GM12865 (cell line): ENCODE measurements at places on chromosomes 2 and 18.

- no peak for DNase-seq
These were observed 305.9 kb downstream of the HRH4 start for GRCh38 chr18:24766376-24766775.

DNA sequence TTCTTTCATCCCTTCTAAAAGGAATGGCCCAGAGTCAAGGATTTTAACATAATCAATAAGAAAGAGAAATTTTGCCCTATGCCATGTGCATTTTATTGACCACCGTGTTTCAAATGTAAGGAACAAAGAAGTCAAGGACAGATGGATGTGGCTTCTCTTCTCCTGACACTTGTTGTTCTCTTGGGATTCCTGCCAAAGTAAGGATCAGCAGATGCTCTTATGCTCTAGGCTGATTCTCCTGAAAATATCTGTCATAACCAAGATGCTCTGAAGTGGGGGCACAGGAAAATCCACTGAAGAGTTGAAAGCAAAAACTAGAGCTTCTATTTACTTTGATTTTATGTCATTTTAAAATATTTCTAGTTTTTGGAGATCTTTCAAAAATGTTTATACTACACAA lies 72.9 kb upstream of the SYT4 start:
- DNase-seq: no peak

DNA sequence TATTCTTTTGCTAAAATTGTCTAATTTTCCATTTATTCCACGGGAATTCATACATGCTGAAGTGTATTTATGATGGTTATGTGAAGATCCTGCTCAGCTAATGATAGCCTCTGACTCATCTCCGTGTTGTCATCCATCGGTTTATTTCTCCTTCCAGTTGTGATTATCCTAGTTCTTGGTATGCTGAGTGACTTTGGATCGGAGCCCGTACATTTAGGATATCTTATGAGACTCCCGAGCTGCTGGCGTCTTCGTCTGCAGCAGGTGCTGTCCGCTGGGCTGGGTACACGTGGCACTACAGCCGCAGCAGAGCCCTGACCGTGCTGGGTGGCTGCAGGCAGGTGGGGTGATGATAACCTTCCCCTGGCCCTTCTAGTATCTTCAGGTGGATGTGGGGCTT lies 40.1 kb upstream of the GALR1 start:
- no peak for DNase-seq

GRCh38 chr2:159855557-159856061 lies 57.6 kb upstream of the CD302 start:
- no peak for DNase-seq

GRCh38 chr2:127081826-127082633 lies 24.9 kb downstream of the BIN1 start:
- DNase-seq: peak; percentile 86

DNA sequence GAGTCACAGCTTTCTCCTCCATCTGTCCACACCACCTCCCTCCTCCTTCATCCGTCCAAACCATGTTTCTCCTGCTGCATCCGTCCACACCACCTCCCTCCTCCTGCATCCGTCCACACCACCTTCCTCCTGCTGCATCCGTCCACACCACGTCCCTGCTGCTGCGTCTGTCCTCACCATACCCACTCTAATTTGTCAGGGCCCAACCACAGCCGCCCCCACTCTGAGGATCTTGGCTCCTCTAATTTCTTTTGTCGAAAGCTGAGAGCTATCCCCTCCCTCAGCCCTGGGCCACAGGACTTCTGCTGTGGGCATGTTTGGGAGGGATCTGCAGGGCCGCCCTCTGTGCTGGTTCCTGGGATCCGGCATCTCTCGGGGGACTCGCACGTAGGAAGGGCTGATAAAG lies 67.4 kb downstream of the TPO start:
- no peak for DNase-seq

GRCh38 chr2:188511346-188511745 lies 219.7 kb downstream of the GULP1 start:
- DNase-seq: no peak

DNA sequence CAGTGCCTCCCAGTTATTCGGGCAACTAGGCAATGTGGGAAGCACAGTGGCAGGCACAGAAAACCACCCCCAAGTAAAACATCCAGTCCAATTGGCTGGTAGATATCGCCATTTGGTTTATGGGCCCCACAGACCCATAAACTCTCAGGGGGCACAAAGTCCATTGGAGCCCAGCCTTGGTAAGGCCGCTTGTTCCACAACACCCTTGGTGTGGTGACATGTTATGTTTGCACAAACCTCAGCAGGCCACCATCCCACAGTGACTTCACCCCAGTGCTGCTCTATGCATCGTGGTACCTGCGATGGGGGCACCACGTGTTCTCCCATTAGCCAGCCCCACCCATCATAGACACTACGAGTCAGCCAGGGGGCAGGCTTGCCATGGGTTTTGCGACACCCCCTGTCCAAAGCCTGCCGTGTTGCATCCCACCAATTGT lies 18.5 kb downstream of the PHOSPHO2 start:
- DNase-seq: no peak

DNA sequence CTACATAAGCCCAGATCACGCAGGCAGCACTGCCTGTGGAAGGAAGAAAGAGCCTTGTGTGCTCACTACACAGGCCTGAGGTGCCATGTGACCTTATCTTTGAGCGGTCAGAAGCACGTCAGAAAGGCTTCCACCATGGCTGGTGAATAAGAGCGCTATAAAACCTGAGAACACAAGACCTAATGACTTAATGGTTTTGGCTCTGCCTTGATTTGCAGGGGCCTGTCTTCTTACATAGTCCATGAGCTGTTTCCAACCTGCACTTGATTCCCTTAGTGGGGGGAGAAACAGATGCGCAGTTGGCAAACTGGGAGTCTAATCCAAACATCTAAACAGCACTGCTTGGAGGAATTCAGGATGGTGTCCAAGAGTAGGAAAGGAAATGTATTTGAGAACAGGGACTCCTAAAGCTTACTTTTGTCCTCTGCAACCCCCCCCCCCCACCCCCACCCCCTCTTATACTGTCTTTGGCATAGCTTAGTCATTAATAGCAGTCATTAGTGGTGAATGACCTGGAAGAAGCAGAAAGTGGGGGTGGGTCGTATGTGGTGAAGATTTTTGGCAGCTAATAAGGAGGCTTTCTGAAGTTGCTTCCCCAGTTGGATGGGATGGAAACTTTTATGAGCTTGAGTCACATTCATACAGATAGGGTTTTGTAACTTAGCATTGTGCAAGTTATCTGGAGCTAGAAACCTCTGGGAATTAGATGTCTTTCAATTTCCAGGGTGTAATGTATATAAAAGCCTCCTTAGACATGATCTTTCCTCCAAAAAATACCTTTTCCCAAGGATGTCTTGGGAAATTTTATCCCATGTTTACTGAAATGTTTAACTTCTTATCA lies 454.1 kb downstream of the MEIS1 start:
- no peak for DNase-seq

DNA sequence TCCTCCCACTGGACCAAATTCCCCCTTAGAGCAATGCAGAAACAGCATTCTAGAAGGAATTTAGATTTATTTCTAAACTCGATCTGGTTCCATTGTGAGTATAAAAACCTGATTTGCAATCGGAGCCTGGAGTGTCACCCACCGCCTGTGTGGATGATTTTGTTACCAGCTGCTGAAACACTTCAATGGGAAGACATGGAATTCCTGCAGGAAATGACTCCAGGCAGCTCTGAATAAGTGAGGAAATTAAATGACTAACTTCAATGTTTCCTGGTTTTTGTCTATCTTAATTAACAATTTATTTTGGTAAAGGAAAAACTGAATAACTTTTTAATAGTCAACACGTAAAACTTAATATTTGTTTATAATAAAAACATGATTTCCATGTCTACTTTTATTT lies 19.3 kb downstream of the CTAGE1 start:
- DNase-seq: no peak

- no peak for DNase-seq
These were observed 307.3 kb downstream of the NBAS start for GRCh38 chr2:15253835-15254286.

GRCh38 chr2:7621018-7621814 lies 704.0 kb downstream of the RNF144A start:
- DNase-seq: peak; percentile 26

DNA sequence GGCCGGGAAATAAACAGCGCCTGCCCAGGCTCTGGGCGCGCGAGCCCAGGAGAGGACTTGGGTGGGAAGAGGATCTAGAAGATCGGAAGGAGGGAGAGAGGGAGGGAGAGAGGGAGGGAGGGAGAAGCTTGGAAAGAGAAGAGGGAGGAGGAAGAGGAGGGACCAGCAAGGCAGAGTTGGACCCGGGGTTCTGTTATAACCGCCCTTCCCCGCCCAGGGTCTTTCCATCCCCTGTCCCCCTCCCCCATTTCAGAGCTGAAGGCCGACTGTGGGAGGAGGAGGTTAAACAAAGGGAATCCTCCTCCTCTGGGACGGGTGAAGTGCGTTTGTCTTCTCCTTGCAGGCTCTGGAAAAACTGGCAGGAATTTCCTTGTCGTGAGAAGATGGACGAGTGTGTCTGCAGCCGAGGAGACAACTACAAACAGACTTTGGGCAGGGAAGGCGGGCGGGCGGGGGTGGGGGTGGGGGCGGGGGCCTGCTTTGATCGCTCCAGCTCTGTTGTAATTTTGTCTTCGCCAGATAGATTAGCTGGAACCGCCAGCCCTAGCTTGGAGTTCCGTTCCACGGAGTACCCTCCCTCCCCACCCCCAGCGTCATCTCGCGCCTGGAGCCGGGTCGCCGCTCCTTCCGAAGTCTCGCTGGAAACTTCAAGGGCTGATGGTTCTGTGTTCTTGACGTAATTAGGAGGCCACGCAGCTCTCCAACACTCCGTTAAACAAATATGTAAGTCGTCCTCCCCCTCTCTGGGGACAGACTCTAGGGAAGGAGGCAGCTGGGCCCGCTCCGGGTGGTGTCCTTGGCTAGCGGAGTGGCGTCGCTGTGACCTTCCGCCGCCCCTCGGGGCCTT lies 6.4 kb upstream of the SP9 start:
- DNase-seq: no peak

- no peak for DNase-seq
These were observed 34.8 kb upstream of the TMEM177 start for GRCh38 chr2:119644186-119644585.

GRCh38 chr2:134310107-134311079 lies 56.5 kb downstream of the MGAT5 start:
- DNase-seq: no peak

DNA sequence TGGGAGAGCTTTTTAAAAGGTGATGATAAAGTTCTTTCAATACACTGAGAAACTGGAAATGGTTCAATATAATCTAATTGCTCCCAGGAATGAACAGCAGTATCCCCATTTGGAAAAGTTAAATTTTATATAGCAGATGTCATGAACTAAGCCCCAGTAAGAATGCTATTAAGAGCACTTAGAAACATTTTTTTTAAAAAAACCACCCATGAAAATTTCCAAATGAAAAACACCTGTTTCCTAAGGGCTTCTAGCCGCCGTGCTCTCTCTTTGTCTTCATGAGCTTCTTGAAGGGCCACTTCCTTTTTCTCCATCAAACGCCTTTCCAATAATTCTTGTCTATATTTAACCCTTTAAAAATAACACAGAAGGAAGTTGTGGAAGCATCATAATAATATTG lies 77.0 kb downstream of the UPP2 start:
- no peak for DNase-seq

DNA sequence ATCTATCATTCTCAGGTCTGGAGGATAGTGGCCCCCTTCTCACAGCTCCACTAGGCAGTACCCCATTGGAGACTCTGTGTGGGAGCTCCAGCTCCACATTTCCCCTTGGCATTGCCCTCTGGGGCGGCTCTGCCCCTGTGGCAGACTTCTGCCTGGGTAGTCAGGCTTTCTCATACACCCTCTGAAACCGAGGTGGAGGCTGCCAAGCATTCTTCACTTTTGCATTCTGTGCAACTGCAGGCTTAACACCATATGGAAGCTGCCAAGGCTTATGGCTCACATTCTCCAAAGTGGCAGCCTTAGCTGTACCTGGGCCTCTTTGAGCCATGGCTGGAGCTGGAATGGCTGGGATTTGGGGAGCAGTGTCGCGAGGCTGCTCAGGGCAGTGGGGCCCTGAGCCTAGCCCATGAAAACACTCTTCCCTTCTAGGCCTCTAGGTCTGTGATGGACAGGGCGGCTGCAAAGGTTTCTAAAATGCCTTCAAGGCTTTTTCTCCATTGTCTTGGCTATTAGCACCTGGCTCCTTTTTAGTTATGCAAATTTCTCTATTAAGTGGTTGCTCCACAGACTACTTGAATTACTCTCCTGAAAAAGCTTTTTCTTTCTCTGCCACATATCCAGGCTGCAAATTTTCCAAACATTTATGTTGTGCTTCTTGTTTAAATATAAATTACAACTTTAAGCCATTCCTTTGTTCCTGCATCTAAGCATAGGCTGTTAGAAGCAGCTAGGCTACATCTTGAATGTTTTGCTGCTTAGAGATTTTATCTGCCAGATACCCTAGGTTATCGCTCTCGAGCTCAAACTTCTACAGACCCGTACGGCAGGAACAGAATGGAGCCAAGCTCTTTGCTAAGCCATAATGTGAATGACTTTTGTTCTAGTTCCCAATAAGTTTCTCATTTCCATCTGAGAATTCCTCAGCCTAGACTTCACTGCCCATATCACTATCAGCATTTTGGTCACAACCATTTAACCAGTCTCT lies 206.5 kb downstream of the CPS1 start:
- no peak for DNase-seq

GRCh38 chr18:33802955-33803354 lies 224.9 kb downstream of the ASXL3 start:
- peak; percentile 4 for DNase-seq

DNA sequence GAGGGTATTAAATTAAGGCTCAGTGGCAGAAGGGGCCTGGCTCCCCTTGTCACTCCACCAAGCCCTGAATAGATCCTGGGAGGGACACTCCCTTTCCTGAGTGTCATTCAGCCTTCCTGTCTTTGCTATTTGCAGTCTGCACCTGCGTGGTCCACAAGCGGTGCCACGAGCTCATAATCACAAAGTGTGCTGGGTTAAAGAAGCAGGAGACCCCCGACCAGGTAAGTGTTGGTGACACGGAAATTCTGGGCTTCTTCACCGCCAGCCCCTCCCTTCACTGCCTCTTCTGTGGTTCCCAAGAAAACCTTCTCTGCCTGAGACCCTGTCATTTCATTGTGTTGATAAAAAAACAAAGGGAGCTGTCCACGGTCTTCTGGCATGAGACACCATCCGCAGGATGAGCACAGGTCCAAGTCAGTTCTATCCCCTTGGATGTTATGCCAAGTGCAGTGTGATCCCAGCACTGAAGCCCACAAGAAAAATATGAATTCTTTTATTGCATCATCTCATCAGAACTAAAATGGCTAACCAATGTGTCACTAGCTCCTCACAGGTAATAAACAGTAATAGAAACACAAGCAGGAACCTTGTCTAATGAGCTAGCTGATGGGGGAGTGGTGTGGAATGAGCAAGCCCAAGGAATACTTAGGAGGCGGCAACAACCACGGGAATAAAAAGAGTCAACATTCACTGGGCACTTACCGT lies 316.9 kb upstream of the EPAS1 start:
- DNase-seq: no peak

- DNase-seq: peak; percentile 19
These were observed 83.7 kb downstream of the TMEM131 start for GRCh38 chr2:97911922-97912575.

- peak; percentile 88 for DNase-seq
These were observed 10.6 kb upstream of the ITGB6 start for GRCh38 chr2:160210599-160211138.
